ENCODE measurements at places on chromosomes 4 and X.

DNA sequence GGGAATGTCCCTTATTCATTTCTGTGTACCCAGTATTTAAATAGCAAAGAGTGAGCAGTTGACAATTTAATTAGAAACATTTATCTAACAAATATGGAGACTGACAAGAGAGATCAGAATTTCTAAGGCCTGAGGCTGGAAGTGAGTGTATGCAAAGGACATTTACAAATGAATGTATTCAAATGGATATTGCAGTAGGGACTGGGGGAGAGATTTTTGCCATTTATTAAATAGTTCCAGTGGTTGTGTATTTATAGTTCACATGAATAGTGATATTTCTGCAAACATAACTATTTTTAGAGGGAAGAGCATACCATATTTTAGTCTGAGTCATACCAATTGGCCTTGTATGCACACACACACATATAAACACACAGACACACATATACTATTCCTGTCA, 592.4 kb downstream of the GLUD2 start:
- DNase-seq = no peak

DNA sequence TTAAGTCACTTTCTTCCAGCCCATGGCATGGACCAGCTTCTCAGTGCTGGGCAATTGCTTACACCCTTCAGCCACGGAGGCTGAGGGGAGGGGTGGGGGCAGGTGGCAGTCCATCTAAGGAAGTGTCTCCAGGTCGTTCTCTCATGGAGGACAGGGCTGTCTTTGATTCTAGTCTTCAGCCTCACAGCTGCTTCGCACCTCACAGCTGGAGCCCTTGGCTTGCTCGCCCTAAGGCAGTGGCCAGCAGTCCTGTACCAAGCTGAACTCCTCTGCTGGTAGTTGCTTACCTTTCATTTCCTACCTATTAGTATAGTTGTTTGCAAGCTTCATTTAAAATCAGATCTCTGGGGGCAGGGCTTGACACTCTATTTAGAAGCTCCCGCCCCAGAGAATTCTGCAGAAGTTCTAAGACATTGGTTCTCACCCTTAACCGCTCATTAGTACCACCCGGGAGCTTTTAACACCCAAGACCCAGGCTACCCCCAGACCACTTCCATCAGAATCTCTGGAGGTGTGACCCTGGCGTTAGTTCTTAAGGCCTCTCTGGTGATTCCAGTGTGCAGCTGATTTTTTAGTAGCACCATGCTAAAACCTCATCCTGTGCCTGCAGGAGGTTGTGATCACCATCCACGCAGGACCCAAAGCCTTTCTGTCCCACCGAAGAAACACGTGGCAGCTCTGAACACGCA, 386.8 kb downstream of the UNC5C start:
- DNase-seq = no peak

DNA sequence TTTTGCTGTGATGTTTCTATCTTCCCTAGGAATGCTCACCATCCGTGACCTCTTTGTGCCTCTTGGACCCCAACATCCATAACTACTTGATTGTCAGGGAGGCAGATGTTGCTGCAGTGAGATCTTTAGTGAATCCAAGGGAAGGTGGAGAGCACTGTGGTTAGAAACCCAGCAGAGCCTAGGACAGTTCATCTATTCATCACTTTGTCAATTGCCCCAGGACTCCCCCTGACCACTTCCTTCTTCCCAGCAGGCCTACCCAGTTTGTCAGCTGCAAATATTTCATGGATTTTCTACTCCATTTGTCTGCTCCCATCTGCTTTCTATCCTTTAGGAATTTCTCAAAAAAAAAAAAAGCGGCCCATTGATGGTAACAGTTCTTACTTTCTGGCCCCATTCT, 942.8 kb downstream of the PCDH7 start:
- DNase-seq = no peak

GRCh38 chrX:151970661-151971060, 3.8 kb downstream of the GABRE start:
- peak; percentile 67 for DNase-seq

DNA sequence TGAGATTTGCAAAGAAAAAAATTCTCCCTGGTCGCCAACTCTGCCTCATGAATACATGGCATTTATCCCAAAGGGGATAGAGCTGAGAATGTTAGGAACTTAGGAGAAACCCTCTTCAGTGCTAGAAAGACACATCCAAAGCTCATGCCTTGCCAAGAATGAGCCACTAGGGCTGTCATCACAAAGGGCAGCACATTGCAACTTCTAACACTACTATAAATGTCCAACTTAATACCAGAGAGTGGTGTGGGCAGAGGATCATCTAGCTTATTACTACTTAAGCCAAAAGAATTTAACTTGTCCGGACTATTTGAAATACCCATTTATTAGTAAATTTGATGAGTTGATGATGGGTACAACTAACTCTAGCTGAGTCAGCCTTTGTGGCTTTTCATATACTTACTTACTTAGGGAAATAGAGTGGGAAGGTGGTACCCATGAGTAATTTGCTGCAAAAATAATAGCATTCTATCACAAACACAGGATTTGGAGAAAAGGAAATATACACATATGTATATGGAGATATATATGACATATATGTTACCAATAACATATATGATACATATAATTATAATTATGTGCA, 66.3 kb upstream of the GAB1 start:
- no peak for DNase-seq

GRCh38 chr4:10082459-10083272, 33.9 kb downstream of the WDR1 start:
- no peak for DNase-seq

DNA sequence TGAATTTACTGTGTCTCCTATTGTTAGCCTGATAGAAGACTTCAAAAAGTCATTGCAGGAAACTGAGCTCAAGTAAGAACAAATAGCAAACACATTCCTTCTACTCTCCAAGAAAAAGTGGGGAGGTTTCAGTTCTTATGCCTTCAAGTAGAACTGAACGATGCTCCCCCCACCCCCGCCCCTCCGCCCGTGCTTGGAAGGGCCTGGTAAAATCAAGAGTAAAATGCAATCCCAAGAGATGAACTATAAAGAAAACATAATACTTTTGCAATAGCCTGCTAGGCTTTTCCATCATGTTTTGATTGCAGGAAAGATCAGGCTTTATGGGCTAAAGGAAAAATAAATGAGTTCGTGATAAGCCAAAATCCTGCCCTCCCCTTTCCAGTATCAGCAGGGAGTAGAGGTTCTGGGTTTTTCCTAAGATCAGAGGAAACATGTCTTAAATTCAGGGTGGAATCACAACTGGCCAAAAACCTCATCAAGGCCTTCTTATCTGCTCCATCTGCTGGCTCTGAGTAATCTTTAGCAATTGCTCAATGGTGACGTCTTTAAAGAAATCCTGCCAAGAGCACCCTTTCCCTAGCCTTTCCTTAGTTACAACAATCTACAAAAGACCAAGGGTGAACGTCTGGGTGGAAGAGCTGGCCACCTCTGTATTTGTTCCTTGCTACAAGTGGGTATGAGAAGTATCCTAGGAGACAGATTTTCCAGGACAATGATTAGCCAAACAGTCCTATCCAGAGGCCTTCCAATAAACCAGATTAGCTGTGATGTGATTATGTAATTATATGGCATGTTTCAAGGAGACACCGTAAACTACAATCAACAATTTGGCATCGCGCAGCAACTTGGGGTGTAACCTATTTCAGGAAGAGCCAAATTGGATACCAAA, 66.3 kb upstream of the FAM9C start:
- peak; percentile 93 for DNase-seq

- no peak for DNase-seq
These were observed 145.4 kb downstream of the QDPR start for GRCh38 chr4:17366496-17366895.

DNA sequence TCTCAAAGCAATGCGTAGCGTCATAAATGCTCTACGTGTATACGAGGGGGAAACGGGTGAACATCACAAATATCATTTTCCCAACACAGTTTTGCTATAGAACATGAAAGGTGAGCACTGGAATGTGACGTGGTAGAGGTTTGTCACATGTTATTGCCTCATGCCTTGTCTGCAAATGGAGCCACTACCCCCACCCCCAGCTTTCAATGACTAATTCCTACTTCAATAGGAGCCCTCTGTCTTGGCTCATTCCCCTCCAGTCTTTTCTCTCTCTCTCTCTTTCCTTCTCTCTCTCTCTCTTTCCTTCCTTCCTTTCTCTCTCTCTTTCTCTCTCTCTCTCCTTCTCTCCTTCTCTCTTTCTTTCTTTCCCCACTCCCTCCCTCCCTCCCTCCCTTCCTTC, 127.0 kb downstream of the STOX2 start:
- no peak for DNase-seq

- DNase-seq = no peak
These were observed 186.9 kb downstream of the DCHS2 start for GRCh38 chr4:154304679-154305078.

DNA sequence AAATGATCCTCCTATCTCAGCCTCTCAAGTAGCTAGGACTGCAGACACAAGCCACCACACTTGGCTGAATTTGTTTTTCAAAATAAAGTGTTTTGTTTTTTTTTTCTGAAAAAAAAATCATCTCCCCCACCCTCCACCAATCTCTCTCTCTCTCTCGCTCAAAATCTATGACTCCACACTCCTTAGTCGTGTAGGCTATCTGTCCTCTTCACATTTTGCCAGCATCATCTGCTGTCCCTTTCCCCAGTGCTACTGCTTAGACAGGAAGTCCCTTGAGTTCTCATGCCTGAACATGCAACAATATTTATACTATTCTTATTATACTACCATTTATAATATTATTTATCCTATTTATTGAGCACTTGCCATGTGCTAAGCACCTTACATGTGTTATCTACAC, 80.7 kb upstream of the TMEM164 start:
- no peak for DNase-seq

- DNase-seq = no peak
These were observed 115.7 kb upstream of the TEX13C start for GRCh38 chrX:125203737-125204578.

DNA sequence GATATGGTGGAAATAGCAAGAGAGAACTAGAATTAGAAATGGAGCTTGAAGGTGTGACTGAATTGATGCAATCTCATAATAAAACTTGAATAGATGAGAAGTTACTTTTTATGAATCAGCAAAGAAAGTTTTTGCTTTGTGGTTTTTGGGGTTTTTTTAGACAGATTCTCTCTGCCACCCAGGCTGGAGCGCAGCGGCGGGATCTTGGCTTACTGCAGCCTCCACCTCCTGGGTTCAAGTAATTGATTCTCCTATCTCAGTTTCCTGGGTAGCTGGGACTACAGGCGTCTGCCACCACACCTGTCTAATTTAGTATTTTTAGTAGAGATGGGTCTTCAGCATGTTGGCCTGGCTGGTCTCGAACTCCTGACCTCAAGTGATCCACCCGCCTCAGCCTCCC, 23.7 kb upstream of the NEIL3 start:
- no peak for DNase-seq

GRCh38 chrX:41677183-41678060, 11.4 kb upstream of the GPR34 start:
- no peak for DNase-seq

- no peak for DNase-seq
These were observed 125.9 kb upstream of the RAI2 start for GRCh38 chrX:17986977-17987376.

GRCh38 chr4:48604527-48604926, 114.5 kb downstream of the ZAR1 start:
- DNase-seq = no peak

GRCh38 chr4:137307806-137308205, 224.5 kb downstream of the PCDH18 start:
- DNase-seq = peak; percentile 78

DNA sequence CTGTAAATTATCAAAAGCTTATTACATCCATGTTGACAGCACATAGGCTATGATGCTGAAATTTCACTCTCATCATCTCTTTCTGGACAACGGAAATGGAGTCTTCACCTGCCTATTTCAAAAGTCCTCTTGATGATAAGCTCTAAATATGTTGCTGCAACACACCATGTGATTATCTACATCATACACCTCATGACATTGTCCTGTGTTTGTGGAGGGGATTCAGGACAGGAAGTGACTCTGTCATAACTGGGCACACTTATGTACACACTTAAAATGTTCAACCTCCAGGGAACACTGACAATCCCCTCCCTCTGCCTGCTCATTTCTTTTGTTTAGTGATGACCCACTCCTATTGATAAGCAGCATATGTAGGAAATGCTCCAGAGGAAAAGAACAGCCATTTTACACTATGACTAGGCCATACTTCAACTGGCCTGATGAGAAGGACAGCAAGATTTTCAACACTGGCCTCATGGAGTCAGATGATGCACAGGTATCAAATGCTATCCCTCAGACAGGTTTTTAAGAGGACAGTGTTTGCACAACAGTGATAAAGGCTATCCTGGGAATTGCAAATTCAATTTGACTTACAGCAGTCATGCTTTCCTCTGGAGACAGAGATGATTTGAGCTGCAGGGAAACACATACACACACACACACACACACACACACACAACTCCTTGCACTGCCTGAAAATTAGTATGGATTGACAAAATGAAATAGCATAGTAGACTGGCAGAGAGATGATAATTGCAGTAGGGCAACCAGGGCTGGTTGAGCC, 163.3 kb upstream of the RASGEF1B start:
- DNase-seq = no peak

GRCh38 chr4:110926841-110927400, 304.0 kb upstream of the PITX2 start:
- no peak for DNase-seq

DNA sequence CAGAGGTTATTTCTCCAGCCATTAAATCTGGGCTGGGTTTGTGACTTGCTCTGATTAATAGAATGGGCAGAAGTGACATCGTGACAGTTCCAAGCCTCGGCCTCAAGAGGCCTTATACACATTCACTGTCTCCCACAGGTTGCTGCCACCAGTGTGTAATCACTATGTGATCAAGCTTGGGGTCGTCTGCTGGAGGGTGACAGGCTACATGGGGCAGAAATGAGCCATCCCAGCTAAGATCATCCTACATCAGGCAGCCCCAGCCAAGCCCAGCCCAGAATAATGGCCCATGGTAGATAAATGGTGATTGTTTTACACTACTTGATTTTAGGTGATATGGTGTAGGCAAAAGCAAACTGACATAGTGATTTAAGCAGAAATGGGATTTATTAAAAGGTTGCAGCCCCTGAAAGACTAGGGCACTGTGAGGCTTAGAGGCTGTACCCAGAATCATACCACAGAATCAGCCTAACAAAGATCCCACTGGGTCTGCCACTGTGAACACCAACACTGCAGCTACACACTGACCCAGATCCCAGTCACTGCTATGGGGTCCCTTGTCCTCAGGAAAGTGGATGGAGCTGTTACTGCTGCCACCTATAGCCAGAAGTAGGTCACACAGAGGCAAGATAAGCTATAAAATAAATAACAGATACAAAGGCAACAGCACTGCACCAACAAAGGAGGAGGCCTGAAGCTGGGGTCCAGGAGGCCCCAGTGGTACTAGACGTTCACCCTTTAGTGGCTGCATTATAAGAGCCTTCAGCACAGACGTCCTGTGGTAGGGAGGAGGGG, 159.6 kb upstream of the RBPJ start:
- DNase-seq = no peak

DNA sequence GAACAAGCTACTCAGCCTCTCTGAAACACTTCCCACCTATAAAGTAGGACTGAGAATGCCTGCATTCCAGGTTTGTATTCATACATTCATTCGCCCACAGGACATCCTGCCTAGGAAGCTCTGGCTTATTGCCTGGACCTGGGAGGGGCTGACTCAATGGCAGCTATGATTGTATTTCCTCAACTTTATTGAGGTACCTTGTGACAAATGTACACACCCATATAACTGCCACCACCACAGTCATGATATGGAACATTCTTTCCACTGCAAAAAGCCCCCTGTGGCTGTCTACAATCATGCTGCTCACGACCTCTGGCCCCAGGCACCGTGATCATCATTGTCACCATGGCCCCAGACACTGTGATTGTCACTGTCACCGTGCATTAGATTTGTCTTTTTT, 68.3 kb downstream of the ABLIM2 start:
- no peak for DNase-seq
